Globus pallidus (tissue), 1 donor: ENCODE measurements at places on chromosomes 16 and 17.
A peak's percentile ranks its signal among the peaks of the same experiment; 100 is the strongest.

DNA sequence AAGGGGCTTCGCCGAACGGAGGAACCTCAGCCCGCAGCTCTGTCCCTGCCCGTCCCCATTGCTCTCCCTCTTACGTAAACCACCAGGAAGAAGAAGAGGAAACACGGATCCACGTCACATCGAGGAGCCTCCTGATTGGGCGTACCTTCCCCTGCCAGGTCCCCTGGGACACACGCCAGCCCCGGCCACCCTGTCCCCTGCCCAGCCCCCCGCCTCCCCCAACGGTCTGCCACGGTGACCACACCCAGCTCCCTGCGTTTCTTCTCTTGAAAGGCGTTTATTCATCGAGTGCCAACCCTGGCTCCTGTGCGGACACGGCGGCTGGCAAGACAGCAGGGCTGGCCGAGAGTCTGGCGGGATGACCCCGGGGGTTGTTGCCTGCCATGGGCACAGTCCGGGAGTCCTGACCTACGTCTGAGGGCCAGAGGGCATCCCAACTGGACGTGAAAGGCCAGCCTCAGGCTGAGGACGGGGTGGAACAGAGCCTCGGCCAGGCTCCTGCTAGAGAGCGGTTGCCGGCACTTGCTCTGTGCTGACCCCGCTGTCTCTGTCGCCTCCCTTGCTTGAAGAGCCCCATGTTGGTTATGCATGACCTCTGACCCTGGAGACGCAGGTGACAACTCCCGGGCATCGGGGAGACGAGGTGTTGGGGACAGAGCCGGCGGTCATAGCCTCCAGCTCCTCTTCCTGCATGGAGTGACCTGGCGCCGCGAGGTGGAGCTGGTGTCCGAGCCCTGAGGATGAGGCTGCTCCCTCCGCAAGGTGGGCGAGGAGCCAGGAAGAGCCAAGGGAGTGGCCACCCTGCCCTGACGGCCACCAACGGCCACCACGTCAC lies 40.5 kb upstream of the ACSF3 start:
- peak; percentile 22 for DNase-seq

DNA sequence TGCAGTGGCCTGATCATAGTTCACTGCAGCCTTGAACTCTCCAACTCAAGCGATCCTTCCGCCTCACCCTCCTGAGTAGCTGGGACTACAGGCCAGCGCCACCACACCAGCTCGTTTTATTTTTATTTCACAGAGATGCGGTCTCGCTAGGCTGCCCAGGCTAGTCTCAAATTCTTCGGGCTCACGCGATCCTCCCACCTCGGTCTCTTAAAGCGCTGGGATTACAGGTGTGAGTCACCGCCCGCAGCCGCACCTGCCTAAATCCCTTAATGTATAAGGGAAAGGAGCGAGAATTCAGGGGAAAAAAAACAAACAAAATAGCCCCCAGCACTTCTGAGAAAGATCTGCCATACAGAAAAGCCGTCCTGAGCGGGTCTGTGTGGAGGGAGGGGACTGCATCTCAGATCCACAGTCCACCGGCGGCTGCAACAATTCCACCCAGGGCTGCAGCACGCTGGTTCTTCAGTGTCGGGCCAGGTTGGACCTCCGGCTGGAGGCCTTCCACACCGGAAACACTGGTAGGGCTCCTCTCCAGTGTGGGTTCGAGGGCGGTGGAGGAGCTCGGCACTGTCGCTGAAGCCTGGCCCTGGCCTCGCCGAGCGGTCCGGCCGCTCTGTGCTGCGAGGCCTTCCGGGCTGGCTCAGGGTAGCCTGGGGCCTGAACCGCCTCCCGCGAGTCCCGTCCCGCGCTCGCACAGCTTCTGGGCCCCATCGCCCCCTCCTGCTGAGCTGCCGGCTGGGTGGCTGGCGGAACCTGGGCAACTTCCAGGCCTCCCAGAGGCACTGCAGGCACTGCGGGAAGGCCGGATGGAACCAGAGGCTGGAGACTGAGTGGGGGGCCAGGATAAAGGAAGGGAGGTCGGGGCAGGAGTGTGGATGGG lies 7.0 kb downstream of the ZNF843 start:
- DNase-seq = no peak

DNA sequence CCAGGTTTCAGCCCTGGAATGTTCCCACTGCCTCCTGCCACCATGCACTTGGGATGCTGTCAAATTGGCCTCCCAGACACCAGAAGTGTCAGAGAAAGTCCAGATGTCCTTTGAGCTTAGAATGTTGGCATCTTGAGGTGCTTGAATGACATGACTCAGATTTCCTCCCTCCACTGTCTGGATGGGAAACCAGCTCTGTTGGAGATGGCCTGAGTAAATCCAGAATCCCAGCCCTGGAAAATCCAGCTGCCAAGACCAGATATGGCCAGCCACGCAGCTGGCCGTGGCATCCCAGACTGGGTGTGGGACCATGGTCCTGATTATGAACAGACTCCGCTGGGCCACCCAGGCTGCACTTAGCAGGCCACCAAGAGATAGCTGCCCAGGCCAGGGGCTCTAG lies 57.0 kb upstream of the CLEC3A start:
- no peak for DNase-seq

- DNase-seq = no peak
Measured at GRCh38 chr16:65445313-65446260, 323.7 kb upstream of the CDH11 start.

- no peak for DNase-seq
Measured at GRCh38 chr16:72664056-72664508, 383.8 kb downstream of the ZFHX3 start.

- no peak for DNase-seq
Measured at GRCh38 chr17:66638707-66639479, 196.0 kb upstream of the CACNG5 start.

DNA sequence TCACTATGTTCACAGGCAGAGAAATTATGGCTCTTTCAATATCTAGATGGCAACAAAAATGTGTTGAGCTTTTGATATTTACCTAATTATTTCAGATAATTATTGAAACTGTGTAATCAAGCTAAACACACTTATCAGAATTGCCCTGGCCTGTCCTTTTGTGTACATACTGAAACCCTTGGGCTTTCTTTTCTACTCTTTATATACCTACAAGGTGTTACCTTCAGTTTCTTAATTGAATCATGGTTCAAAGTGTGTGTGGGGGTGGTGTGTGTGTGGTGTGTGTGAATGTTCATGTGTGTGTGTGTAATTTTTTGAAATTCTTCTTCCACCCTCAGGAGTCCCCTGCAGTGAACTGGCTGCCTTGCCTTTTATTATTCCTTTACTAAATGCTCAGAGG lies 506.8 kb upstream of the SOX9 start:
- DNase-seq = no peak

DNA sequence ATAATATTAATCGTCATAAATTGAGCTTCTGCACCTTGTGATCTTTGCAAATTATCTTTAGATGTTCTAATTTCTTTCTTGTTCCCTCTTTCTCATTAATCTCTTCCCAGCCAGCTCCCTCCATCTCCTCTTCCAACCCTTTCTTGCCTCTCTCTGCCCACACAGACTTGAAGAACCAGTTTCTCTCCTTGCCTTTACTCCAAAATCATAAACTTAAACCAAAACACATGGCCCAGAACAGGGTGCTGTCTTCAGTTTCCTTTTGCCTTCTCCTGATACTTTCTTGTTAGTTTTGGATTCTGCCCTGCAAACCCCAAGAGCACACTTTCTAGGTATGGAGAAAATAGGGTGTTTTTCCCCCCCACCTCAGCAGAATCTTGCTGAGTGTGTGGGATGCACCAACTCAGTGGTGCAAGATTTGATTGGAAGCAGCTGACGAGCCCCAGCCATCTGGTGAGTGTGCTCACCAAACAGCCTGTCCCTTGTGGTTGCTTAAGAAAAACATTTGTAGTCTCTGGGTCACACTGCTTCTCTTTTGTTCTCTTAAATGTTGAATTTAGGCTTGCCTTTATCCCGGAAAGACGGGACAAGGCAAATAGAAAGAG lies 175.8 kb upstream of the MAF start:
- DNase-seq = no peak

DNA sequence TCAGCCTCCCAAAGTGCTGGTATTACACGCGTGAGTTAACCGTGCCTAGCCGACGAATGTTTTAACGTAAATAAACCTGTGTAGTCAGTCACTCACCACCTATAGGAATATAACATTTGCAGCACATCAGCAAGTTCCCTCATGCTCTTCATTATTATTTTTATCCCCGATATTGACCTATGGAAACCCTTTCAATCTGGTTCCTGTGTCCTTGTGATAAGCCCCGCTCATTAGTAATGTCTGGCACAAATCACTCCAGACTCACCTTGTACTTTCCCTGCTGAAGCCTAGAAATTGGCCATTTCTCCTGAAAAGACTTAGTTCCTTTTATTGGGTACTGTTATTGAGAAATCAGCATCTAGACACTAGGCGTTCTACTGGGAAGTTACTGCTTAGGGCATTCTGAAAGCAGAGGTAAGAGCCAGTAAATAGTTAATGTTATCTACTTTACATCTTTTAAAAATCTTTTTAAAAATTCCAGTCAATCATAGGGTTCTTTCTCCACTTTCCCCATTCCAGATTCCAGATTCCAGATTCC lies 1.5 kb upstream of the PHKG2 start:
- DNase-seq = no peak

GRCh38 chr17:2235792-2236366 lies 67.7 kb downstream of the SMG6 start:
- DNase-seq = no peak

GRCh38 chr16:89257757-89258465 lies 40.4 kb downstream of the ZNF778 start:
- no peak for DNase-seq

DNA sequence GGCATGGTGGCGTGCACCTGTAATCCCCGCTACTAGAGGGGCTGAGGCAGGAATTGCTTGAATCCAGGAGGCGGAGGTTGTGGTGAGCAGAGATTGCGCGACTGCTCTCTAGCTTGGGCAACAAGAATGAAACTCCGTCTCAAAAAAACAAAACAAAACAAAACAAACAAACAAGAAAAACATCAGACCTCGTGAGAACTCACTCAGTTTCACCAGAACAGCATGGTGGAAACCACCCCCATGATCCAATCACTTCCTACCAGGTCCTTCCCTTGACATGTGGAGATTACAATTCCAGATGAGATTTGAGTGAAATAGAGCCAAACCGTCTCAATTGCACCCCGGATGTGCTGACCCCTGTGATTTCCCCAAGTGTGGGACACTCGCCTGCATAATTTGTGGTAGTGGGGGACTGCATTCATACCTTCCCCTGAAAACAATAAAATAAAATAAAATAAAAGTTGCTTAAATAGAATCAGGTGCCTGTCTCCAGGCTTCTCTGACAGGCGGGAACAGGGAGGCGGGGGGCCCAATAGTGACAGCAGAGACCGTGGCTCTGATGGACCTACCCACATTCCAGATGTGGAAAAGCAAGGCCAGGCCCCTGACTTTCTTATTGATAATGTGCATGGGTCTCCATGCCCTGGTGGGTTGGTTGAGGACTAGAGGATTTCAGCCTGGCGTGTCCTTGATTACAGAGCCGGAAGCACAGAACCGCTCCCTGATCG lies 13.1 kb downstream of the ZSCAN10 start:
- no peak for DNase-seq

- no peak for DNase-seq
Measured at GRCh38 chr16:79933603-79934002, 333.1 kb upstream of the MAF start.

- DNase-seq = no peak
Measured at GRCh38 chr17:393806-394717, 41.5 kb upstream of the RPH3AL start.

DNA sequence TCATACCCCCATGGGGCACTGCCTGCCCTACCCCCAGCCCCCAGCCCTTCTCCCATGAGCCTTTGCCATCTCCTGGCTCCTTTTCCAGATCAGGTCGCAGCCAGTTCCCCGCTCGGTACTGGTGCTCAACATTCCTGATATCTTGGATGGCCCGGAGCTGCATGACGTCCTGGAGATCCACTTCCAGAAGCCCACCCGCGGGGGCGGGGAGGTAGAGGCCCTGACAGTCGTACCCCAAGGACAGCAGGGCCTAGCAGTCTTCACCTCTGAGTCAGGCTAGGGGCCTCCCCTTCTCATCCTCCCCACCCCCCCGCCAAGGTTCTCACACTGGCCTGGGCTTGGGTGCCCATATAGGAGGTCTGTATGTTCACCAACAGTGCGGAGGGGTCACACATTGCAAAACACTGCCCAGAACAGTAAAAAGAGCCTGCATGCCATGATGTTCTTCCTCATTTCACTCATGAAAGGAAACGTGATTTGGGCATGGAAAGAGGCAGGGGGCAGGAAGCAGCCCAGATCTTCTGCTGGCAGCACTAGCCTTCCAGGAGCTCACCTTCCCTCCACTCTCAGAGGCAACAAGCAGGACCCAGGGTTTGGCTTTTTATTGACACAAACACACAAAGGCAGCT lies 7.5 kb downstream of the IFI35 start:
- no peak for DNase-seq

- no peak for DNase-seq
Measured at GRCh38 chr16:75576384-75576811, 10.2 kb downstream of the GABARAPL2 start.

GRCh38 chr16:10080051-10080772 lies 102.0 kb downstream of the GRIN2A start:
- DNase-seq = peak; percentile 34

- no peak for DNase-seq
Measured at GRCh38 chr16:57314161-57314785, 29.8 kb upstream of the PLLP start.

DNA sequence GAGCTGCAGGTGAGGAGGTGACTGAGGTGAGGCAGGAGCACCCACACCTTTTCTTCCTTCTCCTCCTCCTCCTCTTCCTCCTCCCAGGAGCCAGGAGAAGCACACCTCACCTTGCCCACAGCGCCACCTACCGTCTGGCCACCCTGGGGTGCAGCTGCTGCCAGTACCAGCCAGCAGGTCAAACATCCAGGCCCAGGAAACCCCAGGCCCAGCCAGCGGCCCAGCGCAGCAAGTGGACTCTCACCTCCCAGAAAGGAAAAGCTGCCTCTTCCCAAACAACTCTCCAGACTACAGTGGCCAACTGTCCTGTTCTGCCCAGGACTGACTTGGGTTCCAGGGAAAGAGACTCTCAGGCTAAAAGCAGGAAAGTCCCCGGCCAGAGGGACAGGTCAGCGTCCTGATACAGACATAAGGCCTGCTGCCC lies 22.7 kb downstream of the PEMT start:
- DNase-seq = no peak

- peak; percentile 60 for DNase-seq
Measured at GRCh38 chr17:75295201-75296158, 6.2 kb upstream of the SLC25A19 start.

GRCh38 chr17:30222251-30222650 lies 13.2 kb downstream of the SLC6A4 start:
- DNase-seq = no peak

- no peak for DNase-seq
Measured at GRCh38 chr16:2236337-2237101, at the start of gene DNASE1L2. Gene DNASE1L2, plus strand, starts transcription at chr16:2236444. Its CDS starts 373 bp downstream, at chr16:2236817.

- DNase-seq = no peak
Measured at GRCh38 chr17:75524269-75524969, 1.1 kb upstream of the LLGL2 start.

DNA sequence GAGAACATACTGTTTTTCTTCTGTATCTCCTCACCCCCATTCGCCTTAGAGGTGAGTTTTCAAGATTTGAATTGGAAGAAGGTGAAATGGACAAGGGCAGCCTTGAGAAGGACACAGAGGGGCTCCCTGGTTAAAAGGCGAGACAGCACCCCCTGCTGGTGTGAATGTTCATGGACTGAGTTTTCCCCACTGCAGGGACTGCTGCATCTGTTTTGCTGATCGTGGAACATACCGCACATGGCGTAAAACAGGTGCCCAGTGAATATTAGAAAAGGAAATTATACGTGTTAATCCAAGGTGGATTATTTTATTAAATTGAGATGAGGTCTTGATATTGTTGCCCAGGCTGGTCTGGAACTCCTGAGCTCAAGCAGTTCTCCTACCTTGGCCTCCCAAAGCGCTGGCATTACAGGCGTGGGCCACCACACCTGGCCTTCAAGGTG lies 54.5 kb downstream of the NDE1 start:
- peak; percentile 79 for DNase-seq

- no peak for DNase-seq
Measured at GRCh38 chr17:77436058-77436442, 295.3 kb downstream of the SEC14L1 start.
